Glomerular endothelial cell (primary cell): ENCODE measurements at places on chromosomes 3 and 15.

- no peak for DNase-seq
Observed at GRCh38 chr3:152915695-152916094, 80.8 kb downstream of the P2RY1 start.

DNA sequence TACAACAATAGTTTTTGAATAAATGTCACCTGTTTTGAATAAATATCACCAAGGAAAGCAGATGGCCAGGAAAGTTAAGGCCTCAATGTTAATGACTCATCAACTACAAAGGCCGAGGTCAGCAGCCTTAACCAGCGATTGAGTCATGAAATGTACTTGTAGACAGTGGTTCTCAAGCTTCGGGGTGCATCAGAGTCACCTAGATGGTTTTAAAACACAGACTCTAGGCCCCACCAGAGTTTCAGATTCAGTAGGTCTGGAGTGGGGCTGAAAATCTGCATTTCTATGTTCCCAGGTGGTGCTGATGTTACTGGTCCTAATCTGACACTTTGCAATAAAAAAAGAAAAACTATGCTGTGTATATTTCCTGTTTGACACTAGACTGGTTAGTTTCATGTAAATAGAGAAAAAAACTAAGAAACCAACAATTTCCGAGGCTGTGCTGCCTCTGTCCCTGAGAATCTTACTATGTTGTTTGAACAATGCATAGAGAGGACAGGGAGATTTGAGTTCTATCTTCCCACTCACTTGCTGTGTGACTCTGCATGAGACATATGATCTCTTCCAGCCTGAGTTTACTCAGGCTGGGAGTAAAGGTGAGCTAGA, 9.8 kb downstream of the RAB27A start:
- DNase-seq = peak; percentile 82

- DNase-seq = no peak
Observed at GRCh38 chr3:87837076-87837475, 221.7 kb downstream of the CGGBP1 start.

DNA sequence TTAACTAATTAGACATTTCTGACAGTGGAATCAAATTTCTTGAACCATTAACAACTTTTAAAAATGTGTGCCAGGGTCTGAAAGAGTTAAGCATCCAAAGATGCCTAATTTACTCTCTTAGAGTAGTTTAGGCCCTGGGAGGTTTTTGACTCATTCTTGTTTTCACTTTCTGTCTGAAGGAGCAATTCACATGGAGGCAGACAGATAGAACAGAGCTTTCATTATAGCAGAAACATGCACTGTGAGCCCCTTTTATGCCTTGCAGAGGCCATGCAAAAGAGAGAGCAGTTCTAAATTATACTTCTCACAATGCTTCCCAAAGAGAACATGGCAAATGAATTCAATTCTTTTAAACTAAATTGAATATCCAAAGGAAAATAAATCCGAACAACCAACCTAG, 554.8 kb downstream of the MFSD1 start:
- DNase-seq = no peak

GRCh38 chr3:52483081-52483480, 12.1 kb upstream of the STAB1 start:
- no peak for DNase-seq
